ENCODE measurements at places on chromosomes 12 and 14.
A peak's percentile ranks its signal among the peaks of the same experiment; 100 is the strongest.

- no peak for DNase-seq
Measured at GRCh38 chr12:128661226-128661569, 162.6 kb downstream of the SLC15A4 start.

GRCh38 chr12:21301-22189 lies 45.0 kb upstream of the IQSEC3 start:
- peak; percentile 37 for DNase-seq

GRCh38 chr14:72559669-72560255 lies 334.1 kb downstream of the DPF3 start:
- DNase-seq, result no peak

GRCh38 chr12:123478762-123479161 lies 20.8 kb downstream of the SNRNP35 start:
- no peak for DNase-seq

DNA sequence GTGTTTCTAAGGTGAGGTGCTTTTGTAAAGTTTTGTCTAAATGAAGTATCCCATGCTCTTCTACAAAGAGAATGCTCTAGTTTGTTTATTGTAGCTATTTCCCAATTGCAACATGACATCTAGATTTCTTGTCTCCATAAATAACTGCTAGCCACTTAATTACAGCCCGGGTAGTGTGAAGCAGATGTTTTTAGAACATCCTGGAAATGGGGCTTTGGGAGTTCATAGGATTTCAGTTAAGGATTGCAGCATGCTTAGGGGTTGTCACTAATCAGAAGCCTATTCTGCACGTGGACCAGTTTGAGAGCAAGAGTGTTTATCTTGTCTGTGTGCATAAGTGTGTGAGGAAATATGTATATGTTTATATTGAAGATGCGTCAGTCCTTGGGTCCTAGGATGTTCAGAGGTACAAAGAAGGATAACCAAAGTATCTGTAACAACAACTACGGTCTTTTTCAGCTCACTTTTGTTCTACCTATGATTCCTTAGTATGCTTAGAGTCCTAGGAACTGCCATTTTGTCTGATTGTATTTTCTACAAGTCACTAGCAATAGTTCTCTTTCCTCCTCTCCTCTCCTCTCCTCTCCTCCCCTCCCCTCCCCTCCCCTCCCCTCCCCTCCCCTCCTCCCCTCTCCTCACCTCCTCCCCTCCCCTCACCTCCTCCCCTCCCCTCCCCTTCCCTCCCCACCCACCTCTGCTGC lies 135.3 kb downstream of the ACSS3 start:
- no peak for DNase-seq

DNA sequence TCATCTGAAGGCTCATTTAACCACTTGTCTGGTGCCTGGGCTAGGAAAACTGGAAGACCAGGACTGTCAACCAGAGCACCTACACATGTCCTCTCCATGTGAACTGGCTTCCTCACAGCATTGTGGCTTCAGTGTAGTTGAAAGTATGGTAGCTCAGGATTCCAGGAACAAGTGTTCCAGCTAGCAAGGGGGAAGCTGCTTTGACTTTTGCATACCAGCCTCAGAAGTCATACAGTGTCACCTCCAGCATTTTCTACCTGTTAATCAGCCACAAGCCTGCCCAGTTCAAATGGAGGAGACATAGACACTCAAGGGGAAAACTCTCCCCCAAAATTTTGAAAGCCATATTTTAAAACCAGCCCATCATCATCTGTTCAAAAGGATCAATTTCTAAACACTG lies 212.8 kb upstream of the CAND1 start:
- DNase-seq, result no peak

DNA sequence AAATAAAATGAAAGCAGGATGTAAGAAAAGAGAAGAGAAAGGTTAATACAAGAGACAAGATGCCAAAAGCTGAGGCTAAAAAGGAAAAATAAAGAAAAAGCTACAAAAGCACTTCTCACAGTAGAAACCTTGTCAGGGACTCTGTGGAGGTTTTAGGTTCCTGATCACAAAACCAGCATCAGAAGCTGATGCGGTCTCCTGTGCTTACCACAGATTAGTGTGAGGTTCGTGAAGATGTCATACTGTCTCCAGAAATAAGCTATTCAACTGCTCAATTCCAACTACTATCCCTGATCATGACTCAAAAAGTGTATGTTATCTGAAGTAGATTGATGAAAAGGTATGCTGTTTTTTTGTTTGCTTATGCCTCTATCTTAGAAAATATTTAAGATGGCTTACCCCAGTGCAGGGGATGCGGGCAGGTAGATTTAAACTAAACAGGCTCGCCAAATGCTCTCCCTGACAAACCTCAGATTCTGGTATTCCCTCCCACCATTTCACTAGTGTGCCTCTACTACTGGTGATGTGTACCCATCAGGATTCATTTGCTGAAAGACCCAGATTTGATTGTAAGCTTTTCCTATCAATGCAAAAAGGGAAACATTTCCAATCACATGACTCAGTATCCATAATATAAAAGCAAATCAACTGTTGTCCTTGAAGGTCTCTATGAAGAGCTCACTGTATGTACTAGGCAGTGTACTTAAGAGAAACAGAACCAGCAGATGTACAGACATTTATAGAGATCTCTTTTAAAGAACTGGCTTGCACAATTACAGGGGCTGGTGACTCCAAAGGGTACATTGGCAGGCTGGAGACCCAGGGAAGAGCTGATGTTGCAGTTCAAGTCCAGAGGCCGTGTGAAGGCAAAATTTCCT lies 169.5 kb upstream of the FOXN3 start:
- no peak for DNase-seq

DNA sequence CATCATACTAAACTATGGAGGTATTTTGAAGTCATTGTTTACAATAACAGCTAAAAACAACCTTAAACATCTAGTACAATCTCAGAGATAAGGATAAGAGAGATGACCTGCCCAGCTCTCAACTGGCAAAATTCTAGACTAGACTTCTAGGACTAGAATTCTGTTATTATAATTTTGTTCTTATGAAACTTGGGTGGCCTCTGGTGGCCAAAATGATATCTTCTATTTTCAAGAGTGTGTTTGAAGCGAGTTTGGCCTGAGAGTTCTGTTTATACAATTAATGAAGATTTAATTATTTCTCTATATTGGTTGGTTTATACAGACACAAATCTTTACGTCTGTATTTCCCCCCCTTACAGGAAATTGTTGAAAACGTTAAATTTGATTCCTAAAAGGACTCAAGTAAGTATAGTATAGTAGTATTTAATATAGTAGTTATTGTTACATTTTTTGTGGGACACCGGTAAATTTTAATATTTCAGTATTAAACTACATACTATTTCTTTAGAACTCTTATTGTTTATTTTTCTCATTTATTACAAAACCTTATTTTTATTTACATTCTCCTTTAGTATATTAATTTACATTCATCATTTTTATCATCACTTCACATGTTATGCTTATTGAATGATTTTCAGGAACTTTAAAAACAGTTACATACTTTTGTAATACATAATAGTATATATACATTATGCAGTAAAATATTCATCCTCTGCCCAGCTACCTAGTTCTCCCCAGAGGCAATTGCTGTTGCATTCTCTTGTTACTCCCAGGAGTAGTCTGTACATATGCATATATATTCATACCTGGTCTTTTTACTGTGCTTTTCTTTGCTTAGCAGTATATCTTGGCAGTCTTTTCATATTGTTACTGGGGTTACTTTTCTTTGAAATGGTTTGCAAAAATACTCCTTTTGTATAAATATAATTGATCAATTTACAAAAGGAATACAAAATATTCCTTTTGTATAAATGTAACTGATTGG lies 6.6 kb downstream of the PPHLN1 start:
- DNase-seq, result no peak

- DNase-seq, result no peak
Measured at GRCh38 chr14:69572030-69572840, 2.4 kb downstream of the CCDC177 start.

- DNase-seq, result no peak
Measured at GRCh38 chr12:12460935-12461922, 101.4 kb downstream of the DUSP16 start.

DNA sequence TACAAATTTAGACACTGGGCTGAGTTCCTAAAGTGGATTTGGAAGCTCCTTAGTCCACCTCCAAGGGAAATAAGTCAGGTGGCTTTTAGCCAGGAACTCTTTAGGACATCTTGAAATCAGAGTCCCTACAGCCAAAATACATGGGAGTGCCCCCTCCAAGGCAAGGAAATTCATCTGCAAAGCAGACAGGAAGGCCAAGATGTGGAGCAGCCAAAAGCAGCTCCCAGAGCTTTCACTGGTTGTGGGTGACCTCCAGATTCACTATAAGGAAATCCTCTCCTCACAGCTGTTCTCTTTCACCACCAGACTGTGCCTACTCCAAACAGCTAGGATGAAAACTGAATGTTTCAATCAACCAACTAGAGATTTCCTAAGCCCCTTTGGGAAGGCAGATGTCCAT lies 6.6 kb downstream of the TTC9 start:
- DNase-seq, result no peak

DNA sequence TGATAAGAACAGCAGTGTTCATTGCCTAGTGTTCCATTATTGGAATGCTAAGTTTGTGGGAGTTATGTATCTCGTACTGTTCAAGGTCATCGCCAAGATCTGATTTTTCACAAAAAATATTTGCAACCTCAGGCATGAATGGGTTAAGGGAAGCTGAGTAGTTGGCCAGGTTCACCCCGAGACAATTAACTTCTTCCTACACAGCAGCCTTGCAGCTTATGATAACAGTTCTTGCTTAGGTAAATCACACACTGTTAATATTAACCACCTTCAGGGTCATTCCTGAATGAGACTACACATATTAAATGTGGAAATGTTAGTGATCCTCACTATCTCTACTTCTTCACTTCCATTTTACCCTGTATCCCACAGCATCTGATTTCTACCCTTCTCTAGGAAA lies 18.0 kb downstream of the FKBP11 start:
- DNase-seq, result no peak

DNA sequence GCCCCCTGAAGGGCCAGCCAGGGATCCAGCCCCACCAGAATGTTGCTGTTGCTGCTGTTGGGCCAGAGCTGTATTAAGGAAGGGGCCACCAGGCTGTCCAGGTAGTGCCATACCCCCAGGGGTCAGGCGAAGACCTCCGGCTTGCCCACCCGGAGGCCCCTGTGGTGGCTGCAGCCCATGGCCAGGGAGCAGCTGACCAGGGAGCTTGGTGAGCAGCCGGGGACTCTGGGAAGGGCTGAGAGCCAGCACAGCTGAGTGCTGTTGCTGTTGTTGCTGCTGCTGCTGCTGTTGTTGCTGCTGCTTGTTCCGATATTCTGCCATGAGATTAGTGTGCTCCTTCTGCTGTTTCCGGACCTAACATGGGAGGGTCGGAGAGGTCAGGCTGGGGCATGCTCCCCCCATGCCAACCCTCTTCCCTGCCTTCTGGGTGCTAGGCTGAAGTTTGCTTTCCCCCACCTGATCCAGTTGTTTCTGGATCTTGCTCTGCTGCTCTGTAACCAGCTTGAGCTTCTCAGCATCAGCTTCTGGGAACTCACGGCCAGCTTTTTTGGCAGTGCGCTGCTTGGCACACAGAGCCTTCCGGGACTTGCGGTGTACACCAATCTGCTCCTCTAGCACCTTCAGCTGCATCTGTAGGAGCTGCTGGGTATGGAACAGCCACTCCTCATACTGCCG lies 15.2 kb upstream of the PRKAG1 start:
- DNase-seq, result no peak

- no peak for DNase-seq
Measured at GRCh38 chr14:43116341-43116740, 1390.7 kb downstream of the FSCB start.

- no peak for DNase-seq
Measured at GRCh38 chr12:105764216-105764835, 374.4 kb downstream of the NUAK1 start.

- DNase-seq, result no peak
Measured at GRCh38 chr12:69991690-69992288, 166.8 kb downstream of the MYRFL start.

- no peak for DNase-seq
Measured at GRCh38 chr12:132639956-132640520, 21.5 kb downstream of the P2RX2 start.

DNA sequence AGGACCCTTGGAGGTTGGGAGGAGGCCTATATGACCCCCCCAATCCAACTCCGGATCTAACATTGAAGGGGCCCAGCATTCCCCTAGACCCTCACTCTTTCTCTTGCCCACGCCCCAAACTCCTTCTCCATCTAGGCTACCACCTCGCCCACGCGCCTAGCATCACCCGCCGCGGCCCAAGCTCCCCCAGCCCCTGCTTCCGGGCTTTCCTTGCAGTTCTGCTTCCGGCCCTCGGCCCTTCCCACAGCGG lies 445 bp downstream of the CERS5 start:
- peak; percentile 83 for DNase-seq

DNA sequence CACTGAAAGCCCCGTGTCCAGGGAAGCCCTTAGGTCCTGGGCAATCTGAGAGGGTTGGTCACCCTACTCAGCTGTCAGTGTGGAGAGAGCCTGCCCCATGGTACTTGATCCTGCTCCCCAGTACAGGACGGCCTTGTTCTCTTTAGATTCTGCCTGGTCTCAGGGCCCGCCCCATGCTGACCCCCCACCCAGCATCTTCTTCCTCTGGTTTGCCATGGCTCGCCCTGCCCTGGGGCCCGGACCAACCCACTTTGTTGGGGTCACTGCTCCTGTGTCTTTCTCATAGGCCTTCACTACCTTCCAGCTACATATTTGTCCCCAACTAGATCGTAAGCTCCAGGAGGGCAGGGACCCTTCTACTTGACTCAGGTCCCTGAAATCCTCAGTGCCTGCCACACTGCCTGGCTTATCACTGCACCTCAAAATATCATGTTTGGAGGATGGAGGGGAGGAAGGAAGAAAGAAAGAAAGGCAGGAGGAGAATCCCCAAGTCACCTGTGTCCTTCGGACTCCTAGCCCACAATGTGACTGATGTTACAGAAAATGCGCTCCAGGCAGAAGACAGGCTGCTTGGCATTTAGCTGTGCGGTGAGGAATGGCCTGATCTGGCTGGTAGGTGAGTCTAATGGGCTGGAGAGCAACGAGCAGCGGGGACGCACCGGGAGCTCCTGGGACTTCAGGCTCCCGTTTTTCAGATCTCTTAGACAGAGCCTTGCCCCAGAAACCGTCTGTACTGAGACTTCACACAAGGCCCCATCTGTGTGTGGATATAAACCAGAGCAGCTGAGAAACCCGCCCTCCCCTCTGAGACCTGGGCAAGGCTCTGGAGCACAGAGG lies 66.1 kb downstream of the C14orf132 start:
- DNase-seq, result no peak

DNA sequence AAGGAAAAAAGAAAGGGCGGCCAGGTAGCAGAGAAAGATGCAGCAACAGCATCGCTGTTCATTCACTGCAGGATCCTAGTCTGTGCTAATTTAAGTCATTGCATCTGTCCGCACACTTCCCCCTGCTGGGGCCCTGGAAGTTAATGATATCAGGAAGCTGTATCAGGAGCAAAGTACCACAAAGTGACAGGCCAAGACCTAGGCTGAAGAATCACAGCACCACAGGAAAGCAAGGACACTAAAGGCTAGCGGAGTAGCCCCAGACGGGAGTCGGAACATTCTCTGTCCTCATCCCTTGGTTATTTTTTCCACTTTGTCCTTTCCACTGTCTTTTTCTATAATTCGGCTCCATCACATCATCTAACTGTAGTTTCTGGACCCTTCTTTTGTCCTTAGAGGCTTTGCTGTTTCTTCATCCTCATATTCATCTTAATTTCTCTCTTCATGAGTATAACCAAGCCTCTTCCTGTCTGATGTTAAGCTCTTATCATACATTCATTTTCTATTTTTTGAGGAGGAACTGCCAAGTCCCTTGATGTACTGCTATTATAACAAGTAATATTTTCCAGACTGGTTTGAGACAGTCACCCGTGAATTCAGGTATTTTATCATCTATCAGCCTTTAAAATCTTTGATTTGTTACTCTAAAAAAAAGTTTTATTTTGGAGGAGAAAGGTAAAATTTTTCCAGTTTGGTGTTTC lies 28.3 kb downstream of the DUSP16 start:
- no peak for DNase-seq
